ENCODE measurements at places on chromosomes 16 and 17. TPM values are rescaled to one million over a fixed set of nuclear protein-coding genes. Genes with fewer than 3 reads are reported as not detected.
A peak's percentile ranks its signal among the peaks of the same experiment; 100 is the strongest.

DNA sequence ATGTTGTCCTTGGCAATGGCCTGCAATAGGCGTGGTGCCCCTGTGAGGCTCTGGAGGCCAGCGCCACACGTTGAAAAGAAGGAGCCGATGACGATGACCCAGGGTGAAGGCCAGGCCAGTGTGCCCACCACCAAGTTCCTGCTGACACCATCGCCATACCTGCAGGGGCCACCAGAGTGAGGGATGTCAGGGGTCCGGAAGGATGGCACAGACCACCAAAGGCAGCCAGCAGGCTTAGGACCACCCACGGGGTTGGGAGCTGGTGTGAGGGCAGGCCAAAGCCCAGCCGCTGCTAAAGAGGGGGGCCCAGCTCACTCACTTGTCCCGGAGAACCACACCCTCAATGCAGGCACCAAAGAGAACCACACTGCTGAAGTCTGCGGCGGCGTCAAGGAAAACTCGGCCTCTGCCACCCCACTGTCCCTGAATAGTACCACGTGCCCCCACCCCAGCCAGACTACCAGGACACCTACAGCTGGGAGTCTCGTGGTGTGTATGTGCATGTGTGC is 6.5 kb upstream of the LCAT start:
- DNase-seq: no peak

DNA sequence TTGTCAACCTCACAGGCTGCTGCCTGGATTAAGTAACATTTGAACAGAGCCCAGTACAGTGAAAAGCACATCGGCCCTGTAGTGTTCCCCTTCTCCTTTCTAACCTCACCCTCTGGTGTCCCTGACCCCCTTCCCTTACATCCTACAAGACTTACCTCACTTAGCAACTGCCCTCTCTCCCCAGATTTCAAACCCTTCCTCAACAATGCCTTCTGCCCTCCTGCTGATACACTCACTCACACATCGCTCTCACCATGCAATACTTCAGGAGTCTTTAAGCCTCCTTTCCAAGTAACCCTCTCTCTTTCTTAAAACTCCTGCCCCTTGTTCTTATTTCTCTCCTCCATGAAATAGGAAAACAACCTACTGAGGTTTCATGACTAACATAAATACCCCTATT is 17.8 kb downstream of the ZZEF1 start:
- DNase-seq: no peak

DNA sequence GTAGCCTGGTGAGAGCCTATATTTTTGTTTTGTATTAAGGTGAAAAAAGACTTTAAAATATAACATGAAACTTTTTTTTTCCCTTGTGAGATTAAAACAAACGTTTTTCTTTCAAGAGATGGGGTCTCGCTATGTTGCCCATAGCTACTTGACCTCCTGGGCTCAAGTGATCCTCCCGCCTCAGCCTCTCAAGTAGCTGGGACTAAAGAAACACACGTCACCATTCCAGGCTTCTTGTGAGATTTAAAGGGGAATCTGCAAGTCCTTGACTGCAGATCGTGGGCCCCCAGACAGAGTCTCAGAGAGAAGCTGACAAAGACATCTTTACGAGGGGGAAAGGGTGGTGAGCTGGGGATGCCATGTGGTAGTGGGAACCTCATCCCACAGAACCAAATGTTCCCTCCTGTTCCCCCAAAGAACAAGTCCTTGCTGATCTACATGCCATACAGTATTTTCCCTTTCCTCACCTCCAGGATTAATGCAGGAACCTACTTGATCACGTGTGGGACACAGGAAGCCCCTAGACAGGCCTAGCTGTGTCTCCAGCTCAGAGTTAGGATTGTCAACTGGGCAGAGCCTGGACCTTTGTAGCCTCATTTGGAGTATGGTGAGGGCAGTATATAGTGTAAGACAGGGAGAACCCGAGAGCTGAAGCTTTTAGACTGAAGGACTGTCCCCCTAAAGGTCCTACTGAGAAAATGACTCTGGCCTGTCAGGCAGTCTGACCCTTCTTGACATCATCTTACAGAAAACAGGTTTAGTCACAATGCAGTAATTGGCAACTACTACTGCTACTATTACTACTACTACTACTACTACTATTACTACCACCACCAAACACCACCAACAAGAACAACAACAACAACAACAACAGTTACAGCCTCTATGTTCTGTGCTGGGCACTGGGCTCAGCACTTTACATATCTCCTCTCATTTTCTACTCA is 4.1 kb downstream of the MAP3K14 start:
- no peak for DNase-seq

The MFAP4 gene
- 27.0 TPM for total RNA-seq

DNA sequence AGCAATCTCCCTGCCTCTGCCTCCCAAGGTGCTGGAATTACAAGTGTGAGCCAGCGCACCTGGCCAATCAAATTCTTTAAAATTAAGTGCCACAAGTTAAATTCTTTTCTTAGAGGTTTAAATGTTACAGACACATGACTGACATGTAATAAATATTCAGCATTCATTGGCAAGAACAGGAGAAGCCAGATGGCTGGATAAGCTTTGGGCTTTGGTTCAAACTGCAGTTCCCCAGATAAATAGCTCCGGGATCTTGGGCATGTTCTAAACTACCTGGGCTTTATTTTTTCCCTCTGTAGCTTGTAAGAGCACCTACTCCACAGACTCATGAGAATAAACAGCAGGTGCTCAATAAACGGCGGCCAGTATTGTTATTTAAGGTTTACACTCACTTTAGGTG is 34.1 kb downstream of the ABAT start:
- no peak for DNase-seq

DNA sequence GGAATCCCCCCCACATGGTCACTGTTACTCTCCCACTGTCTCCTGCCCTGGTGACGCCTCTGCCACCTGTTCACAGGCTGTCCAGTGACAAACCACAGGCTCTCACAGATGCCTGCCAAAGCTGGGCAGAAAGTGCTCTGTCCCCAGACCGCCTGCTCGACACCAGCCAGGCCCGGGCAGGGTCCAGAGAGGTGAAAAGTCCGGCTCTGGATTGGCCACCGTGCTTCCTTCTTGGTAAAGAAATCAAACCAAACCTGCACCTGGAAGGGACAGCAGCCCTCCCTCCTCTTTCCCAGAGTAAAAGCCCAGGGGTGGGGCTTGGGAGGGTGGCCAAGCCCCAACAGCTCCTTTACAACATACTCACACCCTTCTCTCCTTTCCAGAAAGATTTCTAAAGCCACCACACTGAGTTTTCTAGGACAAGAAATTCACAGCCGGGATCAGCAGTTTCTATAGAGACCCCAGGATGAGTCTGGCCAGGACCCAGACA is 6.2 kb downstream of the PCGF2 start:
- no peak for DNase-seq

The ICAM2 gene
- total RNA-seq: 8.6 TPM

- no peak for DNase-seq
Observed at GRCh38 chr17:69093995-69094394, 33.3 kb upstream of the ABCA9 start.

GRCh38 chr17:73760439-73760758 is 116.2 kb upstream of the SDK2 start:
- DNase-seq: no peak

GRCh38 chr17:61414141-61414935 is 14.7 kb downstream of the TBX2 start:
- peak; percentile 64 for DNase-seq

GRCh38 chr17:83075270-83075880 is 4.0 kb upstream of the METRNL start:
- DNase-seq: no peak

DNA sequence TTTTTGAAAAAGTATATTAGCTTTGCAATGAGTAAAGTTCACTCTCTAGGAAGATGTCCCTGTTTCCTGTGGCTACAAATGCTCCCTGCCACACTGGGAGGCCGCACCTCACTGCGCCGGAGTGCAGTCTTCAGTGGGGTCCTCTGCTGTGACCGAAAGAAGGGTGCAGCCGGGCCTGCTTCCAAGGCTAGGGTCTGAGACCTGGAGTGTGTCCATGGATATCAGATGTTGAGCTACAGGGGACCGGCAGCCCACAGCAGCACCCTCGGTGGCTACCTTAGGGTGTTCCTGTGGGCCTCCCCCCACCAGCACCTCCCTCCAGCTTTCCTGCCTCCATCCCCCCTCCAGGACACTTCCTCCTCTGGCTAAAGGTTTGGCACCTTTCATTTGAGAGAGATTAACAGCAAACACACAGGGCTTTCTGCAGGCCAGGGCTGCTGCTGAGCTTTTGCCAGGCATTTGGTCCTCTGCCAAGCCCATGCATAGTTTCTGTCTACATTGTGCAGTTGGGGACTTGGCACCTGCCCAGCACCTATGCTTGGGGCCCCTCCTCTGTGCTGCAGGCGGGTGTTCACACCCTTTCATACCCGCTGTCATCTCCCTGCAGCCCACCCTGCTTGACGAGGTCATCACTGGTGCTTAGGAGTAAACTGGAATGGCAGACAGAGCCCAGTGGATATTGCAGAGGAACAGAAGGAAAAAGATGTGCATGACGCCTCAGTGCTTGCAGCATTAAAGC is 33.8 kb upstream of the CRISPLD2 start:
- peak; percentile 61 for DNase-seq

The KCNH4 gene
- not detected for total RNA-seq

GRCh38 chr17:40813804-40814203 is 8.6 kb downstream of the KRT10 start:
- DNase-seq: no peak

DNA sequence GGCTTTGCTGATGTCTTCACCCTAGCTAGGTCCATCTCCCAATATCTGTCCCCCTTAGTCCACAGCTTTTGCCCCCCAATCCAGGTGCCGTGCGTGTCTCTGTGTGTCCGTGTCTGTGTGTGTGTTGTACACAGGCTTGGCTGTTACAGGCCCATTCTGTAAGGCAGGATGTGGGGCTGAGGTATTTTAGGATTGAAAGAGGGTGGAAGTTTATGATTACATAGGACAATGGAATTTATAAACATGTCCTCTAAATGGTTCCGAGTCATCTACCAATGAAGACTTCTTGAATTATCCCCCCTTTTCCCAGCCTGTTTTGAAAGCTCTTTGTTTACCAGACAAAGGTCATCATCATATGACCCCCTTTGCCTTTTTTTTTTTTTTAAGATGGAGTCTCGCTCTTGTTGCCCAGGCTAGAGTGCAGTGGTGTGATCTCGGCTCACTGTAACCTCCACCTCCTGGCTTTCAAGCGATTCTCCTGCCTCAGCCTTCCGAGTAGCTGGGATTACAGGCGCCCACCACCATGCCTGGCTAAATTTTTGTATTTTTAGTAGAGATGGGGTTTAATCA is 21.9 kb downstream of the ACE start:
- DNase-seq: no peak

DNA sequence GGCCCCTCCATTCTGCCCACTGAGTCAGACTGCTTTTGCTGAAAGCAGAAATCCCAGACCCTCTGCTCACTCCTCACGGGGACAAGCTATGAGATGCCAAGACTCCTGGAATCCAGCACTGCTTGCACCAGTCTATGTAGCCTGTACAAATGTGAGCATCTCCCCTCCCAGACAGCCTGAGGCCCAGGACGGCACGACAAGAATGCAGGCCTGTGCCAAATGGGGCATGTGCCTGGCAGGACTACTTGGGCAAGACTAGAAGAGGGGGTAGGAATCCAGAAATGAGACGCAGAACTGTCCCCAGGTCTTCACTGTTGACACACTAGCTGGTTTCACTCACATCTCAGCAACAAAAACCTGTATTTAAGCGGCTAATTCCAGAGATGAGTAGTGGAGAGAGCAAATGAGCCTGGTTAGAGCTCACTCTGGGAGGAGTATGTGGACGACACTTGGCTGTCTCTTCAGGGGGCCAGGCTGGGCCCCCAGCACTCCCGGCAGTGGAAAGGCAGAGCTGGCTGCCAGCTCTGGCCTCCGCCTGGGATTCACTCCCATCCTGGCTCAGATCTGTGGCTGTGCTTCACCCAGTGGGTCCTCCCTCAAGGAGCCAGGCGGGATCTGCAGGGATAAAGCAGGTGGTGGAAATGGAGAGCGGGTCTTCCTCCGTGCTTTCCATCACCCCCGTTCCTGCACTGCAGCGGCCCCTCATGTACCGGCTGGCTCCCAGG is 2.9 kb upstream of the MYO1C start:
- peak; percentile 68 for DNase-seq

- no peak for DNase-seq
Observed at GRCh38 chr17:1462164-1463112, 6.4 kb upstream of the CRK start.

Measured in suprapubic skin (tissue), 4 donors.